Stimulated activated CD4-positive, alpha-beta T cell treated with anti-CD3 and anti-CD28 coated beads, Interleukin-1b, Interleukin-23, amount 100 ng/mL, for 1 hour (primary cell): ENCODE measurements at places on chromosomes 13 and 19.

DNA sequence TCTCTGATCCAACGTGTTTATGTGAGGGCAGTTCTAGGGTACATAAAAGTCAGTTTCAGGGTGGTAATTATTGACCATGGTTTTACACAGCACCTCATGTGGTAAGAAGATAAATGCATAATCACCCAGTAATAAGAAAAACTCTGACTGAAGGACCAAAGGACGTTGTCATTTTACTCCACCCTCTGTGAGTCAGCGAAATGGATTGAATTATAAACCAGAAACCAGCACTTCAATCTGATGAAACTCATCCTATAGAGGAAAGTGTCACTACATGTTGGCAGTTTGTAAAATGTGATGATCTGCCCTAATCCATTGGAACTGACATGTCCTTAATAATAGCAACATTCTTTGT is 406.8 kb downstream of the KLF5 start:
- DNase-seq, result no peak

- no peak for DNase-seq
Observed at GRCh38 chr13:33150662-33151061, 134.4 kb downstream of the KL start.

DNA sequence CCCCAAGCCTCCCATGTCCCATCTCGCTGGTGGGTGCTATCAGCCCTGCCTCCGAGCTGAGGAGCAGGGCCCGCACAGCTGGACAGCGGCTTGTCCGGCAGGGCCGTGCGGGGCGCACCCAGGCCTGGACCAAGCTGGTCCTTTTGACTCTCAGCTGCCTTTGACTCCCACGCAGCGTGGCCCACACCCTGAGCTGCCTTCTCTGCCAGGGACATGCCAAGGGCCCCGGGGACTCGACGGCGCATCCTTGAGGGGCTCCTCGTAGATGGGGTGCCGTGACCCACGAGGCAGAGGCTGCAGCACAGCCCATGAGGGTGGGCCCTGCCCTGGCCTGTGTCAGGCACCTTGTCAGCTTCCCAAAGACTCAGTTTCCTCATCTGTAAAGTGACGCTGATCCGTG is 38.8 kb upstream of the F7 start:
- DNase-seq, result no peak

DNA sequence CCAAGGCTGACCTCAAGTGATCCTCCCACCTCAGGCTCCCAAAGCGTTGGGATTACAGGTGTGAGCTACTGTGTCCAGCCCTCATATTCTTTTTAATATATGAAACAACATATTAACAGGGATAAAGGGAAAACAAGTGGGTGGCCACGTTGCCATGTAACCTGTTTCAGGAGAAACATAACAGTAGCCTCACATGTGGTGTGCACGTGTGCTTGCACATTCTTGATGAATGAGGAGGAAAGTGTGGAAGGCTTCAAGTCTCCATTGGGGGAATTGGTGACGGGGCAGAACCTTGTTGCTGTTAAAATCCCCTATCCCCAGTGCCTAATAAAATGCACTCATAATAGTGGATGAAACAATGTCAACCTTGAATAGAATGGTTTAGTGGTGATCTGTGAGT is 202.3 kb downstream of the MTUS2 start:
- DNase-seq, result no peak

DNA sequence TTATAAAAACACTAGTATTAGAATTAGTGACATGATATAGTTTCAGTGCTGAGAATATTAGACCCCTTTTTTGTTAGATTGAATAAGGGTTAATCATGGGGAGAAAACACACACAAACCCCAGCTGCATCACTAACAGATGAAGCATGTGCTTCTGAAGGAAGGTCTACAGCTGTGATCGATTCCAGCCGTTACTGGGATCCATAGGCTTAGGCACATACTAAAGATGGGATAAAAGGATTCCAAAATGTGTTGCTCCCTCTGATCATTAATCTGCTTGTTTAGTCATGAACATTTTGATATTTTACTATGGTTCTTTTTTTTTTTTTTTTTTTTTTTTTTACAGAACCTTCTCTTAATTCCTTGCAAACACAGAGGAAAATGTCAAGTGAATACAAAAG is 1591.3 kb downstream of the EFNB2 start:
- DNase-seq, result no peak

DNA sequence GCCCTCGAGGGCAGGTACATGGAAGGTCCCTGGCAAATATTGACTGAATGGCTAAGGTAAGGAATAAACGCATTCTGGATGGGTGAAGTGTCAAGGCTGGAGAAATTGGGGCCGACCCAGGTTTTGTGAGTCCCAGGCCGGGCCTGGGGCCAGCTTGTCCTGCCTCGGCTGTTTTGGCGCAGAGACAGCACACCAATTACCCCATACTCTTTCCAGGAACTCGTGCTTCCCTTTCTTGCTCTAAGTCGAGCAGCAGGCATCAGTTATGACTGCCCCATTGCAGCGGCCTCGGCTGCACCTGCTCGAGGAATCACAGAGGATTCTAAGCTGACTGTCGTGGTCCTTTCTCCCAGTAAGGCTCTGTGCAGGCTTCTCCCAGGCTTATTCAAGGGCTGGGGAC is 67.1 kb downstream of the ZNF536 start:
- no peak for DNase-seq

GRCh38 chr13:89687066-89687465 is 1660.4 kb upstream of the MIR17HG start:
- no peak for DNase-seq

DNA sequence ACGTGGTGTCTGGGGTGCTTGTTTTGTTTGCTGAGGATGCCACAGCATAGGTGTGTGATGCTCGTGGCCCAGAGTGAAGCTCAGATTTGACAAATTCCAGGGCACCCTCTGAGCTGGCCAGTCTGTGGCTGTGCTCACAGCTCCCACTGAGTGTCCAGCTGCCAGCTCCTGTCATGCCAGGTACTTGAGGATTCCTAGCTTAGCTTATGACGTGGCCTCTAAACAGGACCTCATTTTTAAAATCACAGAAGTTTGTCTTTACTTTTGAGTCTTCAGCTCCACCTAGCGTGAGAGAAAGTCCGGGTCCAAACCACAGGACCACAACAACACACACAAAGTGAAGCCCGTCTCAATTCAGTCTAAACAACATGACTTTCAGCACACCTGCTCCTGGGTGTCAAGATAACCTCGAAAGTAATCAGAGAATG is 117.3 kb downstream of the RAB20 start:
- no peak for DNase-seq

DNA sequence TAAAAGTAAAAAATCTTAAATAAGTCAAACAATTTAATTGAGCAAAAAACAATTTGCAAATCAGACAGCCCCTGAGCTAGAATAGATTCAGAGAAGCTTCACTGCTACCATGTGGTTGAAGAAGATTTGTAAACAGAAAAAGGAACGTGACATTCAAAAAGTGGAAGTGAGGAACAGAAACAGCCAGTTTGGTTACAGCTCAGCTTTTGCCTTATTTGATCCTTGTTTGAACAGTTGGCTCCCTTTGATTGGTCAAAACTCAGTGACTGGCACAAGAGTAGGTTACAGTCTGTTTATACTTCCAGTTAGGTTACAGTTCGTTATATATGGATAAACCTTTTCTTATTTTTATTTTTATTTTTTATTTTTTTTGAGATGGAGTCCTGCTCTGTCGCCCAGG is 5.8 kb downstream of the ZNF221 start:
- DNase-seq, result no peak

DNA sequence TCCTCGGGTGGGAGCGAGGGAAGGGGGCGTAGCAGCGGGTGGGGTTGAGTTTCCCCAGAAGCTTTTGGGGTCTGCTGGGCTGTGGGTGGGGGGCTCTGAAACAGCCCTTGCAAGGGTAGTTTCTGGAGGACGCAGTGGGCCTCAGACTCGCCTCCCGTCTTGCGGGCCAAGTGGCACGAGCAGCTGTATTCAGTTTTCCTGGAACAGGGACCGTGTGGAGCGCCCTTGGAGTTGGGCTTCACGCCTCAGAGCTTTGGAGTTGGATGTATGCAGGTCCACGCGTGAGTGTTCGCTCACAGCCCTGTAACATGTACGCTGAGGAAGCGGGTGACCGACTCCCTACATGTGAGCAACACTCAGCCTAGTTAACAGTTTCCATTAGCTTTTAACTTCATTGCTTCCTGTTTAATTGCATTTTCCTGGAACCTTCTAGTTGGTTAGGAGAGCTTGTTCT is 603 bp downstream of the TM9SF2 start:
- DNase-seq, result no peak

DNA sequence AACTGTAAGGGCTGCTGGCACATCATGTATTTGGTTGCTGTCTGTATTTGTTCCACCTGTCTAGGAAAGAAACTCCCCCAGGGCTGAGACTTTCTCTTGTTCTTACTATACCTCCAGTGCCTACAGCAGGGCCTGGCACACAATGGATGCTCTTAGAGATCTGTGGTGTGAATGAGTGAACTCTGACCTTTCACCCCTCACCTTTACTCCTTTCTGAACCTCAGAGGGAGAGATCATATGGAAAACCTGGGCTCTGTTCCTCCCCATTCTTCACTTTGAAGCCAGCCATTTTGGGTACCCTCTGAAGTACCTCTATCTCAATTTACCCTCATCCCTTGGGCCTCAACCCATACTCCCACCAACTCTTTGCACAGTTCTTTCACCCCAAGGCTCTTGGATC is 3.1 kb downstream of the DYRK1B start:
- no peak for DNase-seq

- no peak for DNase-seq
Observed at GRCh38 chr13:106804991-106805390, 237.1 kb upstream of the ARGLU1 start.

- no peak for DNase-seq
Observed at GRCh38 chr13:20400774-20401173, 124.9 kb downstream of the CRYL1 start.

DNA sequence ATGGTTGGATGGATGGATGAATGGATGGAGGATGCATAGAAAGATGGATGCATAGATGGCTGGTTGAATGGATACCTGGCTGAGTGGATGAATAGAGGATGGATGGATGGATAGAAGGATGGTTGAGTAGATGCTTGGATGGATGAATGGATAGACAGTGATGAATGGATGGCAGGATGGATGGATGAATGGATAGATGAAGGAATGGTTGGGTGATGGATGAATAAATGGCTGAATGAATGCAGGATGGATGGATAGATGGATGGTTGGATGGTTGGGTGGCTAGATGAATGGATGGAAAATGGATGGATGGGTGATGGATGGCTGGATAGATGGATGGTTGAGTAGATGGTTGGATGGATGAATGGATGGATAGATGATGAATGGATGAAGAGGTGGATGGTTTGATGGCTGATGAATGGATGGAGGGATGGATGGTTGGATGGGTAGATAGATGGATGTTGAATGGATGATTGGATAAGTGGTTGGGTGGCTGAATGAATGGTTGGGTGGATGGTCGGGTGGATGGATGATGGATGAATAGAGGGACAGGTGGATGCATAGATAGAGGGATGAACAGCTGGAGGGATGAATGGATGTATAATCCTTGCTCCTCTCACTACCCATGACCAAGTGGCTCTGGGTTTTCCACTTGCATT is 3.6 kb upstream of the SULT2B1 start:
- DNase-seq, result no peak

DNA sequence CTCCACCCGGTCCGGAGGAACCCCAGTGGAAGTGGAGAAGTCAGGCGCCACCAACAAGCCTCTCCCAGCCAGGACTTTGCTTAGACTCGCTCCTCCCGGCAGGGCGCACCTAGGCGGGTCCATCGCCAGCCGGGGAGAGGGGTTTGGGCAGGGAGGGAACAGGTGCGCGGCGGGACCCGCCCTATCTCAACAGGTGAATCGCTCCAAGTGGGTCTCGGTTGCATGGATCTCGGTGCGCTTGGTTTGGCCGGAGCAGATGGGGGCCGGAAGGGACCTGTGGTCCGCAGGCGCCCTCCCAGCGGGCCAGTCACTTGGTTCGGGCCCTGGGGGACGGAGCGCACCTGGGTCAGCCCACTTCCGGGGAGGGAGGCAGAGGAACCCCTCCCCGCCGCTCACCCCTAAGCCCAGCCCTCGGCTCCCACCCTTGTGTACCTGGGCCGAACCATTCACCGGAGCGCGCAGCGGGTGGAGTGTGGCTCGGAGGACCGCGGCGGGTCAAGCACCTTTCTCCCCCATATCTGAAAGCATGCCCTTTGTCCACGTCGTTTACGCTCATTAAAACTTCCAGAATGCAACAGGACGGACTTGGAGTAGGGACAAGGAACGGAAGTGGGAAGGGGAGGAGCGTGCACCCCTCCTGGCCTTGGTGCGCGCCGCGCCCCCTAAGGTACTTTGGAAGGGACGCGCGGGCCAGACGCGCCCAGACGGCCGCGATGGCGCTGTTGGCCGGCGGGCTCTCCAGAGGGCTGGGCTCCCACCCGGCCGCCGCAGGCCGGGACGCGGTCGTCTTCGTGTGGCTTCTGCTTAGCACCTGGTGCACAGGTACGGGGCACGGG is at the start of gene LSR:
Gene LSR, plus strand, starts transcription at position 693 of the 836 bp plus-strand sequence. Its CDS starts 21 bp downstream, at position 714.
- no peak for DNase-seq

DNA sequence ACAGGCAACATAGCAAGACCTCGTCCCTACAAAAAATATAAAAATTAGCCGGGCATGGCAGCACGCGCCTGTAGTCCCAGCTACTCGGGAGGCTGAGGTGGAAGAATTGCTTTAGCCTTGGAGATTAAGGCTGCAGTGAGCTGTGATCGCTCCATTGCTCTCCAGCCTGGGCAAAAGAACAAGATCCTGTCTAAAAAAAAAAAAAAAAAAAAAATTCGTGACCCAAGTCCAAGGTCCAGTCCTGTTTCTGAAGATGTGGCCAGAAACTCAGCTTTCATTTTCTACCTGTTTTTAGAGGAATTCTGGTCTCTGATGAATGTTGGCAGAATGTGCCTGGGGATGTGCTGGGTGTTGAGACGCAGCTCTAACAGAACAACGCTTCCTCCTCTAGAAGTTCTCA is 1.9 kb upstream of the PGPEP1 start:
- DNase-seq, result no peak

DNA sequence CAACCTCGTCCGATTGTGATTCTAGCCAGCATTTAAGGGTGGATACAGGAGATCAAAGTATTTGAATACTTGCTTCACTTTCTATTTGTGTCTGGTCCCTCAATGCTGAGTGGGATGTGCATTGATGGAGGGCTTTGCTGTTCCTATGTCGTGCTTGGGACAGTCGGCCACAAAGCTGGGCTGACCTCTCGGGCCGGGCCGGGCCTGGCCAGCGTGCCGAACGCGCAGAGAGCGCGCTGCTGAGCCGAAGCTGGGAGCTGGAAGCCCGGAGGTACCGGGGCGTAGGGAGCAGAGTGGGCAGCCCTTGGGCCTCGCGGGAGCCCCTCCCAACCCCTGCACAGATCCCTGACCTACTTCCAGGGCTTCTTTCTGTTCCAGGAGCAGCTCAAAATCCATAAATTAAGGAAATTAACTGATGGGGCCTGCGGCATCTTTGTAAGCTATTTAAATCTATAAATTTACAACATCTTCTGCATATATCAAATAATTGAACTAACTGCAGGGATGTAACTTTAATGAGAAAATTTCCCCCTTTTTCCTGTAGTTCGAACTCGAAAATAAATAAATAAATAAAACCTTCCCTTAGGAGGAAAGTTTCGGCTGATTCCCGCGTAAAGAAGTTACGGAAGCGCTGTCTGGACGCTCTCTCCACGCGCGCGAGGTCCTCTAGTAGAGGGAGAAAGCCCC is 1.8 kb upstream of the KCTD15 start:
- no peak for DNase-seq
